ENCODE measurements at places on chromosomes 5 and 9.

DNA sequence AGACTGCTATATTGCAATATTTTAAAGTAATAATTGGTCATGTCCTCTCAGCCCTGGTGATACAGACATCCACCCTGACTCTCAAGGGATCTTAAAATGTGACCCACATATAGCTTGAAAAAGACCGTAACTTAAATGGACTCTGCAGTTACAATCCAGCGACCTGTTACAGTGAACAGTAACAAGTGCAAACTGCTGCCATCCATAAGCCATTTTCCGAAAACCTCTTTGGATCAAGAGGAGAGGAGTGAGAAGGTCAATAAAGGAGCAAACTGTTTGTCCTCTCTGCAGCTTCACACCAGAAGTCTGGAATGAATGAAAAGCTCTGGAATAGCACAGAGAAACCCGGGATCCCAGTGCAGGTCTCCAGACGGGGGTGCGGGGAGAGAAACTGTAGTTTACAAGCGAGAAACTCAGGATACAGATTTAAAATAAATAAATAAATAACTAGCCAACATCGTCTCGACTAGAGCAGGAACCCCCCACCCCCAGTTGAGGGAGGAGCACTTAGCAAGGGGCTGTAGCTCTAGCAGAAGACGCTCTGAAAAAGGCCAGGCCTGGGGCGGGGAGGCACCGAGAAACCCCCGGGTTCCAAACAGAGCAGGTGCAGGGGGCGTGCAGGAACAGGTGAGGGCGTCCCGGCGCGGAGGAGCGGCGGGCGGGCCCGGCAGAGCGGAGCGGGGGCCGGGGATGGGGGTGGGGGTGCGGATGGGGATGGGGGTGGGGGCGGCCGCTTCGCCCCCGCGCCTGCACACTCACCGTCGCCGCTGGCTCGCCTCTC, 572 bp downstream of the ZDHHC21 start:
- DNase-seq: no peak

- DNase-seq: no peak
These were observed 22.3 kb downstream of the PDE8B start for GRCh38 chr5:77232574-77233358.

DNA sequence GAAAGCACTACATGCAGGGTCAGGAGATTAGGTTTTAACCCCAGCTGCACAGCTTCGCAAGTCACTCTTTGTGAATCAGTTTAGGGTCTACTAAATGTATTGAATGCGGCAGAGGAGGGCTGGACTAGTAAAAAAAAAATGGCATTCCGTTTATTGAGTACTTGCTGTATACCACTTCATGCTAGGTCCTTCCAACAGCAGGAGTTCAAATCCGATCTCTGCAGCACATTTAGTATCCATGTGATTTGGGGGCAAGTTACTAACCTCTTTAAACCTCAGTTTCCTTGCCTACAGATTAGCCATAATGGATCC, 204.4 kb downstream of the SNCAIP start:
- no peak for DNase-seq

GRCh38 chr9:112198646-112199045, 23.5 kb upstream of the SUSD1 start:
- no peak for DNase-seq

- DNase-seq: no peak
These were observed 43.3 kb upstream of the CTSL start for GRCh38 chr9:87682618-87683017.

- no peak for DNase-seq
These were observed 265.6 kb downstream of the ZSWIM6 start for GRCh38 chr5:61597684-61598083.

GRCh38 chr5:33984671-33985124, at the start of gene SLC45A2:
SLC45A2 (minus strand) TSS chr5:33984693; CDS start chr5:33984583, 110 bp downstream.
- no peak for DNase-seq

DNA sequence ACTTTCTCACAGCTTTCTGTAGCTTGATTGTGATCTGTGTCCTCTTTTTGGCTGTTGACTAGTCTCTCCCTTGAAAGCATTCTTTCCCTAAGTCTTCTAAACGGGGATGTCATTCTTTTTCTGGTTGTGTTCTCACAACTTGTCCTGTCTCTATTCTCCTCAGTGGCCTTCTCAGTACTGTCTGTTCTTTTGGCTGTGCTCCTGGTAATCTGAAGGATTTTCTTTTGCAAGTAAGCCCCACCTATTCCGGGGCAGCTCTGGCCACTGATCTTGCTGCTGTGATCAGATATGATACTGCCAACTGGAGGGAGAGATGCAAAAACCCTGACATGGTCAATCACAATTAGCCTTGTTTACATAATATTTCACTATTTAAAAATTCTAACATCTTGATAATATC, 172.2 kb downstream of the CDC42SE2 start:
- no peak for DNase-seq

DNA sequence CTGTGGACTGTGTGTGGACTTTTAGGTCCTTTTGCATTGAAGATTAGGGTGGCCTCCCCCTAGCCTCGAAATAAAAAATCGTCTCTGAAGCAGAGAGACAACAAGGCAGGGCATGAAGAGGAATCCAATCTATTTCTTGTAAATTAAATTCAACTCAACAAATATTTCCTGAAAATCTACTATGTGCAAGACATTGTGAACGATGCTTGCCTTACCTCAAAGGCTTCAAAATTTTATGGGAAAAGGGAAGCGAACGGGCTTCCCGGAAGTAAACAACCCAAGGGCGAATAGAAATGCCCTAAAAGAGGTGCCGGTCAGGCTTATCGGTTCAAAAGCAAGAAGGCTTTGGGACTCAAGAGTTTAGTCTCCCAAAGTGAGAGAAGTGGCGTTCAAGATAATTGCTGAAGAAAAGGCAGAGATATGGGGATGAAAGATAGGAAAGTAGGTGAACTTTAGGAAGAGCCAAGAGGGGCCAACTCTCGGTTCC, 525 bp downstream of the KIF24 start:
- no peak for DNase-seq

GRCh38 chr9:122835313-122835731, 6.9 kb upstream of the PDCL start:
- DNase-seq: no peak

GRCh38 chr5:178486239-178486641, 104.0 kb downstream of the COL23A1 start:
- DNase-seq: no peak

GRCh38 chr5:53779541-53779981, 219.1 kb downstream of the NDUFS4 start:
- no peak for DNase-seq

DNA sequence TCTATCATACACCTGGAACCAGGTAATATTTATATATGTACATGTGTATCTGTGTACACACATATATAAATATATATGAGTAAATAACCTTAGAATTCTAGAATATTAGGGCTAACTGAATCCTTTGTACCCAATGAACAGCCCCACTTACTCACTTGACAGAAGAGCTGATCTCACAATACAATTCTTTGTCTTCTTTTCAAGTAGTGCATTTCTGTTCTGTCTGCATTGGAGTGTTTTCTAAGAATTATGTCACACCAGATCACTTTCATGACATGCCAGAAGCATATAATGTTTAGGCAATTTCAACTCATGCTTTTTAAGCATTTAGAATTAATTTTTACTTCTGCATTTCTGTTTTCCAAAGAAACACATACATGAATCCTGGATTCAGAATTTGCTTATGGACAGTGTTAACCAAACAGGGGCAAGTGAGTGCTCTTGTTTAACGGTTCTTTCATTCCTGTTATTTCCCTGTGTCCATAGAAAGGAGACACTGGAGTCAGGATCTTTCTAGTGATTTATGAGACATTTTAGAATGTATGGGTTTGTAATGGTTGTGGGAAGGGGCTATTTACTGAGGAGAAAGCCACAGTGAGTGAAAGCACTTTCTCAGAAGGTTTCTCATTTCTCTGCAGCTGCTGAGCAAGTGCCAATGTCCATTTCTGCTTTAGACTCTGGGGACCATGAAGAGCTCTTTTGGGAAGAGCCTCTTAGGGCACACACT, 123.2 kb downstream of the RMI1 start:
- DNase-seq: no peak

- DNase-seq: no peak
These were observed 3.3 kb upstream of the TTC39B start for GRCh38 chr9:15310107-15310850.
